Ovary (tissue), 10 donors: ENCODE measurements at places on chromosomes 3 and 15.

DNA sequence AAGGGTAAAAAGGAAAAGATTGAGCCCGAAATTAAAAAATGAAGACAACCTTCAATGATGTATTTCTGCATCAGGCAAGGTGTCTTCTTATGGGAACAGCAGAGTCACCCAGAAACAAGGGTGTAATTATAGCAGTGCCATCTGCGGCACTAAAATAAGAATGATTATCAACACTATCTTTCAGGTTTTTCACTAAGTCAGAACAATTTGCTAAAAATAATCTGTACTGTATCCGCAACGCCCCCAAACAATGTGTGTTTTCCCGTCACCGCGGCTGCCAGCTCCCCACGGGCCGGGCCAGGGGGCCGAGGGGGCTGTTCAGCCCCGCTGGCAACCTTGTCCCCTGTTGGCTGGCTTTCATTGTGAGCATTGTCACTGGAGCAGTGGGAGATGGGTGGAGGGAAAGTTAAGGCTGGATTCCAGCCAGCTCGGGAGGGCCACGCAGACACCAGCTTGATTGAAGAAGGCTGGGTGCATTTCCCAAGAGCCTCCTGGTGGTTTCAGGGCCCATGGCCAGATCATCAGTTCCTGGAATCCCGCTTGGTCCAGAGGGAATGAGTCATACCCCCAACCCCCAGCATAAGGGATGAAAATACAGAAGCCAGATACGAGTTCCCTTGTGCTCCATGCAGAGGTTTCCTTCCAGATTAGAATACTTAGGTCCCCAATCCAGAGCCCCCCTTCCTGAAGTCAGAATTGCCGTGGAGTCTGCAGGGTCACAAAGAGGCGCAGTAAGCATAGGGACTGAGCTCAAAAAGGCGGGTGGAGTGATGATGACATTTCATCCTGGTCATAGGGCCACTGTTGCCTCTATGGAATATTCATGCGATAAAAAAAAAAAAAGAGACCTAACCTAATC, 90.2 kb upstream of the KLF13 start:
- H3K36me3 ChIP-seq = no peaks in the 10 kb centered on the region
- H3K27ac ChIP-seq = peak overlapping the region; percentile 84
- peaks cover 6% of the 10 kb centered on the region for H3K4me1 ChIP-seq
- H3K4me3 ChIP-seq = peak overlapping the region; percentile 25
- no peaks in the 10 kb centered on the region for H3K27me3 ChIP-seq

- H3K4me1 ChIP-seq = peaks cover 12% of the 10 kb centered on the region
- H3K4me3 ChIP-seq = no peak overlapping the region
- H3K27me3 ChIP-seq = no peaks in the 10 kb centered on the region
- no peak overlapping the region for H3K27ac ChIP-seq
- DNase-seq = no peak
Measured at GRCh38 chr15:99387421-99388168, 136.3 kb downstream of the LRRC28 start.

DNA sequence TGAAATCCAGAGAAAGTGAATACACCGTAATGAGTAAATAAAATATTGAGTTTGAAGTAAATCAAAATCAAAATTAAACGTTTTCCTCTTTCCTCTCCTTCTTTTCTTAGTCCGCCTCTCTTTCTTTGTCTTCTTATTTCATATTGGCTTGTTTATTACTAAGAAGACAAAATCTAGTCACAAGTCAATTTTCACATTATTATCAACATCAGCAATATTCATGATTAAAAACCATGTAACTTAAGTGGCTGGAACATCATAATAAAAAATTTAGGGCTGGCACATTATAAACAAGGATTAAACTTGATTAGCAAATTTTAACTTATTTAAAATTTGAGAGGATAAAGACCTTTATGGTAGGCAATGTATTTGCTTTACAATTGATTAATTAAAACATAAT, 61.4 kb downstream of the BCHE start:
- H3K4me3 ChIP-seq = no peak overlapping the region
- DNase-seq = no peak
- H3K27ac ChIP-seq = no peak overlapping the region
- H3K4me1 ChIP-seq = no peaks in the 10 kb centered on the region

- no peaks in the 10 kb centered on the region for H3K27me3 ChIP-seq
- DNase-seq = no peak
- H3K4me3 ChIP-seq = no peak overlapping the region
Measured at GRCh38 chr3:46059432-46059831, 32.1 kb upstream of the XCR1 start.

DNA sequence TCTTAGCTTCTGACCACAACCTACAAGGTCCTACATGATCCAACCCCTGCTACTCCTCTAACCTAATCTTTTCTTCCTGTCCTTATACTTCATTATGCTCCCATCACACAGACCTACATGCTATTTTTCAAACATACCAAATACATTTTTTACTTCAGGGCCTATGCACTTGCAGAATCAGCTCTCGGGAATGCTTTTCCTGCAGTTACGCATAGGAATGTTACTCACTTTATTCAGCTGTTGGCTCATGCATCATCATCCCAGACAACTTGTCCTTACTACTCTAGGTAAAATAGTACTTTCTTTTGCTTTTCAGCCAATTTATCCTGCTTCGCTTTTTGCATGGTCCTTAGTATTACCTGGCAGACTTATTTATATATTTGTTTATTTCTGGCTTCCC, 105.6 kb downstream of the OXSM start:
- no peaks in the 10 kb centered on the region for H3K27me3 ChIP-seq
- DNase-seq = no peak
- H3K36me3 ChIP-seq = no peaks in the 10 kb centered on the region
- H3K4me1 ChIP-seq = no peaks in the 10 kb centered on the region

- no peaks in the 10 kb centered on the region for H3K27me3 ChIP-seq
- no peak overlapping the region for H3K27ac ChIP-seq
- no peak for DNase-seq
- H3K4me3 ChIP-seq = no peak overlapping the region
- no peaks in the 10 kb centered on the region for H3K4me1 ChIP-seq
Measured at GRCh38 chr3:116388867-116389385, 56.4 kb downstream of the LSAMP start.
